ENCODE measurements at places on chromosomes 6 and 20.

GRCh38 chr20:58688840-58689239, 3.8 kb upstream of the NPEPL1 start:
- DNase-seq: no peak

DNA sequence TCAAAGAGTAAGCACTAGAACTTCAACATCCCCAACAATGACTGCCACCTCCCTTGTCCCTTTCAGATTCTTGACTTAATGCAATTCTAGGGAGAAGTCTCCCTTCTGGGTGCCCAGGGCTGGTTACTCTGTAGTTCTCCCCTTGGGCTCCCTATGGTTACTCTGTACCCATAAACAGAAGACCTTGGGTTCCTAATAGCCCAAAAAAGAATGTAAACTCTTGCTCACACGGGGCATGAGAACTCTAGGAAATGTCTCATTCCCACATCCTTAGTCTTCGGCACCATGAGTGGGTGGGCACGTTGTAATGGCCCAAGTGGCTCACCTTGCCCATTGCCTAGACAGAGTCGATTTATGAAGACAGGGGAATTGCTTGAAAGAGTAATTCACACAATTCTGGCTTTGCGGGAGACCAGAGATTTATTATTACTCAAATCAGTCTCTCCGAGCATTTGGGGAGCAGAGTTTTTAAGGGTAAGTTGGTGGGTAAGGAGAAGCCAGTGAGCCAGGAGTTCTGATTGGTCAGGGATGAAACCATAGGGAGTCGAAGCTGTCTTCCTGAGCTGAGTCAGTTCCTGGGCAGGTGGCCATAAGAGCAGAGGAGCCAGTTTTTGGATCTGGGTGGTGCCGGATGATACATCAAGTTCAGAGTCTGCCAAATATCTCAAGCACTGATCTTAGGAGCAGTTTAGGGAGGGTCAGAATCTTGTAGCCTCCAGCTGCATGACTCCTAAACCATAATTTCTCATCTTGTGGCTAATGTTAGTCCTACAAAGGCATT, 61.2 kb upstream of the SIRPG start:
- DNase-seq: no peak

DNA sequence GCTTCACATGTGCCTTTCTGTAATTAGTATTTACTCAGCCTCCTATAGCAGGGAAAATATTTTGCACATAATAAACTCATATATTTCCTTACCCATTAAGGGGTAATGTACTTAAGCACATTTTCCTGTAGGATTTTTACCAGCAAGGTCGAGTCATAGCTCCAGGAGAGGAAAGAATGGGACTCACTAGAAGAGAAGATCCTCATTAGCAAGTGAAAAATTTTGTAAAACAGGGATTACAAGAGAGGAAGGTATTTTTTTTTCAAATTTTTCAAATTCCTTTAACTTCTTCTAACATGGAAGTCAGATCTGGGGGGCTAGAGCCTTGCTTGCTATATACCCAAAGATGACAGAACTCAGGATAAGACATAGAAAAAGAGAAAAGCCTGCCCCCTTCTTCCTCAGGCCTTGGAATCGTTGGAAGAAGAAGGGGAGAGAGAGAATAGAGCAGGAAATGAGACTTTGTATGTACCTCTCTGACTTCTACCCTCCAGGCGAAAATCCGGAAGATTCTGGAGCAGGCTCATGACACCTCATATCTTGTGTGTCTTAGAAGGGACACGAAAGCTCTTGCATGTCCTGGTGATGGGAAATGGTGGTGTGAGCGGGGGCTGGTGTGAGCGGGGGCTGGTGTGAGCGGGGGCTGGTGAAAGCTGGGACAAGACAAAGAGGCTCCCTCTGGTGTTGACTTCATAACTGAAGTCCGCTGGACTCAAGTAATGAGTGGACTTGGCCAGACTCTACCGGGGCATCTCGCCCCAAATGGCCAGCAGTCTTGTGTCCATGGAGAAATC, 256.9 kb upstream of the PLCB4 start:
- no peak for DNase-seq

- DNase-seq: no peak
Observed at GRCh38 chr6:70125602-70126001, 177.3 kb downstream of the COL9A1 start.

DNA sequence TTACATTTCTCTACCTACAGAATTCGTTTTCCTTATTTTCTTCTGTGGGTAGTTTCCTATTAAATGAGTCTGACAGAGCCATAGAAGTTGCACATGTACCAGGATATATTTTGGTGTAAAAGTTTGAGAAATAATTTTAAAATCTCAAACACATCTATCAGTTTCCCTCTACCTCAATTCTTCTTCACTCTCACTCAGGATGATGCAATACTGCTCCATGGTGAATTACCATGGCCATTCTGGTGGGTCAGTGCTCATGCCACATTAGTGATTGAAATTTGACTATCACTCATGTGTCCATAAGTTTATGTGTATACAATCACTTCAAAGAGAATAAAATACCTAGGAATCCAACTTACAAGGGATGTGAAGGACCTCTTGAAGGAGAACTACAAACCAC, 151.7 kb downstream of the ARHGAP18 start:
- DNase-seq: no peak

- DNase-seq: no peak
Observed at GRCh38 chr20:40679184-40679583, 9.9 kb downstream of the MAFB start.

DNA sequence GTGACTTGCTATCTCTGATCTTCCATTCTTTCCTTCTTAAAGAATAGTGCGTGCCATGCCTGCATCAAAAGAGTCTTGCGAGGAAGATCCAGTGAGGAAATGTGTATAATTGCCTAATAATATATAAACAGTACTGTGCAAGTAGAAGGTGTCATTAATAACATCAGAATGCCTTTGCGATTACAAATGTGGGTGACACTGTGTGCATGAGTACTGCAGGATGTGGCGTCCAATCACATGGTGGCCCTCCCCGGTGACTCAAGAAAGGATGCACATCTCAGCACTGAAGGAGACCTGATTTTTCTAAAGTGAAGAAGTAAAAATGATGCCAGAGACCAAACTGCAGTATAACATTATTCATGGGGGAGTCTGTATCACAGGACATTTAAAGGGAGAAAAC, 107.5 kb upstream of the EDN1 start:
- DNase-seq: no peak

DNA sequence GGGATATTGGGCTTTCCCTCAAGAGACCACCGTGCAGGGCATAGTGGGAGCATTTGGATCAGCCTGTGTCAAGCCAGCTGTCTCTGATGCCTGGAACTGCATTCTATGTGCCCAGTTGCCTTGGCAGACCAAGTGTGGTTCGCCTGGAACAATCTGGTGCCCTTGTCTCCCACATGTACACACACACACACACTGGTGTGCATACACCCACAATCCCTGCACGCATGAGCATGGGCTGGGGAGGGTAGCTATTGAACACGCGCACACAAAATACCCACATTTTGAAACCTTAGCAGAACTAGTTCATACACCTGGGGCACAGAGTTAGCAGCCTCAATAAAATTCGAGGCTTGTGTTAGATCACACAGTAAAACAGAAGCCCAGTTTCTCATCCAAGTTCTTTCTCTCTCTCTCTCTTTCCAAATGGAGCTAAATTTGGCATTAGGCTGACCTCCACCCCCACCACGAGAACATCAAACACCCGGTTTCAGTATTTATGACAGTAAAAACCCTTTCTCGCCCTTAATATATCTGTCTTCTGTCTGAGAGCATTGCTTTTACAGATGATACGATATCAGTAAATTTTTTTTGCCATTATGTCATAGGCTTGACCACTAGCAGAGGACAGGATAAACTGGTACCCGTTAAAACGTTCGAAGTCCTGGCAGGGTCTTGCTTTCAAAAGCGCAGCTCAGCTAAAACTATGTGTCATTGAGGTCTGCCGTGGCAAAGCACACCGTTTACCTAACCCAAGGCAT, 18.2 kb upstream of the NFATC2 start:
- no peak for DNase-seq

DNA sequence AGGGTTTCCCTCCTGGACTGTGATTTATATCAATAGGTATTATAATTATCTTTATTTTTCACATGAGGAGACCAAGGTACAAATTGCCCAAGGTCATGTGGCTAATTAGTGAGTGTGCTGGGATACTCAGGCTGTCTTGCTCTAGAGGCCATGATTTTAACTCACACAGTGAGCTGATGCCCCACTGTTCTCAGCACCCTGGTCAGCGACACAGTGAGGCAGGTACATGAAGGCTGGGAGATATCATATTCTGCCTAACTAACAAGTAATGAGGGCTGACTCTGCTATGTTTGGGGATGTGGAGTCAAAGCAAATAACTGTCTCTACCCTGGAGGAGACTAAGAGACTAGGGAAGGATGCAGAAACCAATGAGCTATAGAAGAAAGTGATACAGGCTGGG, 501.1 kb downstream of the PTPRT start:
- DNase-seq: no peak

GRCh38 chr6:135992739-135993138, 141.2 kb downstream of the PDE7B start:
- DNase-seq: no peak

DNA sequence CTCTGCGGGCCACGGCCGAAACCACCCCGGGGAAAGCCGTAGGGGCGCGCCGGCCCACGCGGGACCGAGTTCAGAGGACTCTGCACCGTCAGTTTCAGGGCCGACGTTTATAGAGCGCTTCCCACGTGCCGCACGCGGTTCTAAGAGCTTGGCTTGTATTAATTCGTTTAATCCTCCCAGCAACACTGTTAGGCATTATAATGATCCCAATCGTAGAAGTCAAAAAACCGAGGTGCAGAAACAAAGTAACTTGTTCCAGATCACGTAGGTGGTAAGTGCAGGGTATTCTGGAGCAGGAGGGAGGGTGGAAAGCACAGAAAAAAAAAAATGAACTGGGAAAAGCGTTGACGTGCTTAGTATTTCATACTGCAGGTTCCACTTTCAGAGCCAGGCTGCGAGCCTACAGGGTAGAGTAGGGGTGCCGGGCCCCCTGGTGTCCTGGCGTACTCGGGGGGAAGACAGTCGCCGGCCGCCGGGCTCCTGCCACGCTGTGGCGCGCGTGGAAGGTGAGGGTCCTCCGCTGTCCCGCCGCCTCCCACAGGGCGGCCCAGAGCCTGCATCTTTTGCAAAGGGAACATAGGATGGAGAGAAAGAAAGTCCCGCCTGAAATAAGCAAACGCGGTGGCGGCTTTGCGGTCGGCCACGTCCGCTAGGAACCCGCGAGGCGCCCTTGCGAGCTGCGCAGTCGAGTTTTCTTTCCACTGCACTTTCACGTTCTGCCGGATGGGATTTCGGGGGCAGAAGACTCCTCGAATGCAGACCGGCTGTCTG, 10.2 kb upstream of the FOXF2 start:
- DNase-seq: no peak

DNA sequence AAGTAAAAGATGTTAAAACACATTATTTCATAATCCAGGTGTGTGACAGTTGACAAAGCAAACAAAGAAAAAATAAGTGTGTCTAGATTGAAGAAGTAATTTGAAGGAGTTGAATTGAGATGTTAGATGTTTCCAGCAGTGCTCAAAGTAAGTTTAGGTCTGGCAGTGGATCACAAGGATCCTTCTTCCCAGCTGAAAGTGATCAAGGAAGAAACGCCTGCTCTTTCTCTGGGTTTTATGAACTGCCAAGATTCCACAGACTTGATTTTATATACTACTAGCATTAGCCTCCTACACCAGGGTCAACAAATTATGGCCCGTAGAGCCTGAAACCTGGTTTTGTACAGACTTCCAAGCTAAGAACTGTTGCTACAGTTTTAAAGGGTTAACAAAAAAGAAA, 30.3 kb downstream of the STX7 start:
- DNase-seq: no peak

- DNase-seq: no peak
Observed at GRCh38 chr6:112141707-112142106, 54.3 kb downstream of the FAM229B start.

GRCh38 chr6:131761060-131761761, 46.6 kb upstream of the ENPP1 start:
- DNase-seq: no peak

DNA sequence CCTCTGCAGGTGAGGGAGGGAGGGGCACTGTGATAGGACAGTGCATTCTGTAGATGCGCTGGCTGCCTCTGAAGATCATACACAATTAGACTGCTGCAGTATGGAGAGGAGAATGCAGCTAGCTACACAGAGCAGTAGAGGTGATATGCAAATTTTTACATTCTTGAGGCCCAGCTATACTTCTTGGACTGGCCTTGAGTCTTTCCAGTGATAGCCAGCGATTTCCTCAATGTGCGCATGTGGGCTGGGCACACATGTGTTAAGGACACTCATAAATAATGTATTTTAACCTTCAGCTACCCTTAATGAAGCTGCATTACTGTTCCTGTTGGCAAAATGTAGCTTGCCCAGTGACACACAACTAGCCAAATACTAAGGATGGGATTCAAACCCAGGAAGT, 19.0 kb downstream of the TTPAL start:
- no peak for DNase-seq

DNA sequence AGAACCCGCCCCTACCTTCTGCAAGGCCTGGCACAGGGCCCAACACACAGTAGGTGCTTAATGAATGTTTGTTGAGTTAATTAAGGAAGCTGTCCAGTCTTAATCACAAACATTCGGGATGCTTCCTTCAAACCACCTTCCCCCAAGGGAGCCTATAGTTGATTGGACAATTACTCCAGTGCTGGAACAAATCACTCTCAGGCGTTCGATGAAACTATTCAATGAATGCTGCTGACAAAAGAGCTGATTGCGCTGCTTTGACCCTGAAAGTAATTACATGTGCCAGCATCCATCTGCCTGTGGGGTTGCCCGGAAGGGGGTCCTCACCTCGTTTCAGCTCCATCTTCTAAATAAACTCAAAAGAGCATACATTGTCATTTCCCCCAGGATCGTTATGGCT, 112.0 kb upstream of the SRSF6 start:
- DNase-seq: no peak

DNA sequence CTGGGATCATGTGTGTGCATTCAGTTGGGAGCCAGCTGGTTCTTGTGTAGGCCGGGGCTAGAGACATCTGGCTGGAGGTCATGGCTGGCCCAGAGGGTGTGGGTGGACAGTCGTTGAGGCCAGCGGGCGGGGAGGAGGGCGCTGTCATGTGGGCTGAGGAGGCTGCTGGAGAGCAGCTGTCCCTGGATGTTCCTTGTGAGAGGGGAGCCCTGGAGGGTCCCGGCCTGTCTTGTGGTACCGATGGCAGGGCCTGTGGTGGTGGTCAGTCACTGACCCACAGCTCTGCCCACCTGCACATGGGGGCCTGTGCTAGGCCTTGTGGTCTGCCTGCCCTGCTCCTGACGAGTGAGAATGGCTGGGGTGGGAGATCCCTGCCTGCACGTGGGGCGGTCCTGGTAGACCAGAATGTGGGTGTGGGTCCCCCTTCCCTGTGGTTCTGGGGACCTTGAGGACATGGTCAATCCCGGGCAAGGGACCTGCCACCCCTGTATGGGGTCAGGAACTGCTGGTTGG, 1.9 kb upstream of the C20orf204 start:
- no peak for DNase-seq

DNA sequence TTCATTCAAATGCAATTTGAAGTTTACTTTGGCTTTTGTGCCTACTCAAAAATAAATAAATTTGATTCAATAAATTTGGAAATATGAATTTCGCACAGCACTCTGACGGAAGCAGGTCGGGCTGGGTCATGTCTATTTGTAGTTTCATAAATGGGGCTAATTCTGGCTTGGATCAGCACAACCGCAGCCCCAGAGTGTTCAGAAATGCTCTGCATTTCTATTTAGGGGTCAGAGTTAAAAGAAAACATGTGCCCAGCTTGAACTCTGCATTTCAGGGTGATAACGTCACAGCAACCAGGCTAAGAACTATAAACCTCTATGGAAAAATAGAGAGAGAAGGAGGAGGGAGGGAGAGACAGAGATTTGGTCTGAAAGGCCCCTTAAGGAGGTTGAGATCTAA, 480.9 kb upstream of the NOX3 start:
- DNase-seq: no peak
